ENCODE measurements at places on chromosomes 2 and 18. TPM values are rescaled to one million over a fixed set of nuclear protein-coding genes. Genes with fewer than 3 reads are reported as not detected.

Gene PLA2R1
- total RNA-seq = 1.7 TPM

Gene GALNT14
- total RNA-seq = 0.91 TPM

Gene PSMA8
- 0.29 TPM for total RNA-seq

Gene GAD1
- total RNA-seq = 0.27 TPM

Gene NCOA1
- 32.3 TPM for total RNA-seq

Gene TOGARAM2
- 0.98 TPM for total RNA-seq

Gene SLC39A10
- 181 TPM for total RNA-seq

Gene CNPPD1
- 40.8 TPM for total RNA-seq

Gene OTOF
- 0.11 TPM for total RNA-seq

Gene PARD3B
- 34.4 TPM for total RNA-seq

Gene CFAP210
- 1.2 TPM for total RNA-seq

Gene FTCDNL1
- 1.2 TPM for total RNA-seq

Gene POTEJ
- 0.19 TPM for total RNA-seq

Gene SP140
- total RNA-seq = 0.69 TPM

Gene TTN
- 12.2 TPM for total RNA-seq

Gene TMEM182
- 8.1 TPM for total RNA-seq

Gene ST8SIA5
- total RNA-seq = 5.3 TPM

Gene CHAC2
- 1.6 TPM for total RNA-seq

Gene CPO
- total RNA-seq = not detected

Gene PLCL1
- total RNA-seq = 41.1 TPM

Gene TRIM43
- not detected for total RNA-seq

Gene DES
- total RNA-seq = not detected

Gene SANBR
- 47.9 TPM for total RNA-seq

All from progenitor cell of endocrine pancreas (in vitro differentiated cells).